ENCODE measurements at places on chromosomes 3 and 15.

- DNase-seq = no peak
Measured at GRCh38 chr15:52180196-52180835, 10.9 kb downstream of the GNB5 start.

- no peak for DNase-seq
Measured at GRCh38 chr3:172627057-172627809, 83.6 kb downstream of the NCEH1 start.

- no peak for DNase-seq
Measured at GRCh38 chr15:75584121-75584520, 5.0 kb upstream of the PTPN9 start.

DNA sequence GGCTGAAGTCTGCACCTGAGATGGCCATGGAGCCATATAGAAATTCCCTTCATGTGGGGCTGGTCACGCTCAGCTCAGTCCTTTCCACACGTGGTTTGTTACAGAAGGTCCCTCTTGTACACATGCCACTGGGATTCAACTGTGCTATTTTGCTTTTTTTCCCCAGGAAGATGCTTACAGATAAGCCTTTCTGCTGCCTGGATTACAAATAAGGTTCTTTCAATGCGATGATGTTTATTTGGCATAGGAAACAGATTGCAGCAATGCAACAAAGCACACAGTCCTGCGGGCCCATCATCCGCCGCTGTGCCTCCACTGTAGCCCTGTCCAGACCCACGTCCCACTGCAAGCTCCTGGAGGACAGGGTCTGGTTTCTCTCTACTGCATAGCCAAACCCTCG is 124.8 kb downstream of the XXYLT1 start:
- no peak for DNase-seq

- DNase-seq = no peak
Measured at GRCh38 chr3:197737749-197738462, 1.2 kb upstream of the RUBCN start.

GRCh38 chr3:156727519-156728205 is 53.3 kb downstream of the TIPARP start:
- DNase-seq = no peak

DNA sequence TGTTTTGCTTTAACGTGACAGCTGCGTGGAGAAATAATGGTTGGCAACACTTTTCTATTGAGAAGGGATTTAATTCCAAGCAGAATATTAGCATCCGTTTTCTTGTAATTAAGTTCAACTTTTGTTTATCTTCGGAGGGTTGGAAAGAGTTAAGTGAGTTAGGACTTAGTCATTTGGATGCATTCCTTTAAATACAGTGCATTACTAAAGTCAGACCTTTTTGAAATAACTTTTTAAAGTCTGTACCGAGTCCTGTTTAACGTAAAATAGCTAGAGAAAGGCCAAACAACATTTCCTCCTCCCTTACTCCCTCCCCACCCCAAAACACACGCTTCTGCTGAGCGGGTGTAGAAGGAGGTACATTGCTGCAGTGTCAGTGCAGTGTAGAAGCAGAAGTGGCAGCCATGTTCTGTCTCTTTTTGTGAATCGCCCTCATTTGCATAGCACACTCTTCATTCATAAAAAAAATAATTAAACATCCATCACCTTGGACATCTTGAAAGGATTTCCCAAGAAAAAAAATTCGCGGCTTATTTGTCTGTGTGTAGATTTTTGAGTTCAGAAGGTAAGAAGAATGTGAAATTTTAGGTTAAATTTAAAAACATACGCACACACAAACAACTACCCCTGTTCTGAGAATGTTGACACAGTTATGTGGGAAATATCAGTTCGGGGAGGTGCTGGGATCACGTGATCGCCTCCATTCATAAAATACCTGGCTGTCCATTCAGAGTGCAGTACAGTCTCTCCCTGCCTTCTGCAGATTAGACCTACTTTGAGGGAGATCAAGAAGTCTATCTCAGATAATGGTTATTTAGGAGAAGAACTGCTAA is 1.6 kb downstream of the SPRED1 start:
- peak; percentile 26 for DNase-seq

DNA sequence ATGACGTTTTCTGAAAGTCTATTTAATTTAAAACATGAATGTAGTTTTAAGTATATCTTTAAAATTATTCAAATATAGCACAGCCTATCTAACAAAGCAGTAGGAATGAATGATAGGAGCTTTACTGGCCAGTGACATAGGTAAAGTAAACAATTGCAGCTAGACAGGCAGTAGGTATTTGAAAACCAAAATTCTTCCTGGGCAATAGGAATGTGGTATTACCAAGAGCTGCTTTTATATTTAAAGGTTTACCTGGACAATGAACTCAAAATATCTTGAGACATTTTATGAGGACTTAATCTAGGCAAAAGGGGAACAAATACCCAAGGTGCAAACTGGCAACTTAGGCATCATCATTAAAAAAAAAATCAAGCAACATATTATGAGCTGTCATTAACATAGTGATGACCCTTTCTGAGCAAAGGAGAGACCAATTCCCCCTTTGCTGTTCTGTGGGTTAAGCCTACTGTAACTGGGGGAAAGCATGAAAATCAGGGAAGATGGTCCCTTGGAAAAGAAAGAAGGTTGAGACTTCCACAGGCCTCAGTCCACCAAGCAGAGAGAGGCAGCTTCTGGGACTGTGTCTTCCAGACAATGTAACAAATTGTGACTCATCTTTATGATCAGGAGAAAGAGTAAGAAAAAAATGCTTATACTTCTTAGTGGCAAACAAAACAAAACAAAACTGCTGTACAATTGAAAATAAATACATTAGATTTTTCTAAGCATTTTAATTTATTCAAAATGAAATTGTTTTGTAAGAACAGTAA is 12.9 kb downstream of the ISL2 start:
- no peak for DNase-seq

DNA sequence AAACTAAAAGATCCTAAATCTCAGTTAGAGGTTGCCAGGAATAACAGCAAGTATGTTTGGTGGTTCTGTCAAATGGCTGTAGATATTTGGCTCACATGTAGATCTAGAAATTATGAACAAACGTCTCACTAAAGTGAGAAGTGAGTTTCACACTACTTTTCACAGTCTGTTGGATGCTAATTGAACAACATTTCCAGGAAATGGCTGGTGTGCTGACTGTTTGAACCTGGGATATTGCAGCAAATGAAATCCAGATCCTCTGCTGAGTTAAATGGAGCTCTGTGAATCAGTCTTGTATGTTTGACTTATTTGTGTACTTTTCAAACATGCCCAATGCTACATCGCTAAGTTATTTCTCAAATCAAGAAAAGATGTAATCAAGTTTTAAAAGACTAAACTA is 21.3 kb upstream of the RSL24D1 start:
- DNase-seq = no peak

GRCh38 chr3:185059766-185060165 is 93.1 kb downstream of the C3orf70 start:
- no peak for DNase-seq

DNA sequence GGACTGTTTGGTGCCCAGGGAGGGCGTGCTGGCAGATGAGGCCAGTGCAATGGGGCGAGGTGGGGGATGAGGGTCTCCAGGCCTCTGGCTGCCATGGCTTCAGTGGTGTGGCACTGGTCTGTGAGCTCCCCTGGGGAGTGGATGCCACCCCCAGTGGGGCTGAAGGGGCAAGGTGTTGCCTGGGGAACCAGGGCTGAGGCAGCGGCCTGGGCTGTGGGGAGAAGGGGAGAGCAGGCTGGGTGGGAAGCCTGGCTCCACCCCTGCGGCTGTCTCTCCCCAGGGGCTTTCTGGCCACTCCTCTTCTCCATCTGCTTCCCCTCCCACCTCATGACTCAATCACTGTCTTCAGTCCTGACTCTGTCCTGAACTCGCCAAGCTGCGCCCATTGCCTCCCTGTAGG is 88.4 kb upstream of the TLE3 start:
- DNase-seq = no peak

- DNase-seq = no peak
Measured at GRCh38 chr3:143332026-143332425, 212.5 kb downstream of the CHST2 start.

- DNase-seq = peak; percentile 15
Measured at GRCh38 chr15:81752546-81752942, 293.3 kb downstream of the MEX3B start.

DNA sequence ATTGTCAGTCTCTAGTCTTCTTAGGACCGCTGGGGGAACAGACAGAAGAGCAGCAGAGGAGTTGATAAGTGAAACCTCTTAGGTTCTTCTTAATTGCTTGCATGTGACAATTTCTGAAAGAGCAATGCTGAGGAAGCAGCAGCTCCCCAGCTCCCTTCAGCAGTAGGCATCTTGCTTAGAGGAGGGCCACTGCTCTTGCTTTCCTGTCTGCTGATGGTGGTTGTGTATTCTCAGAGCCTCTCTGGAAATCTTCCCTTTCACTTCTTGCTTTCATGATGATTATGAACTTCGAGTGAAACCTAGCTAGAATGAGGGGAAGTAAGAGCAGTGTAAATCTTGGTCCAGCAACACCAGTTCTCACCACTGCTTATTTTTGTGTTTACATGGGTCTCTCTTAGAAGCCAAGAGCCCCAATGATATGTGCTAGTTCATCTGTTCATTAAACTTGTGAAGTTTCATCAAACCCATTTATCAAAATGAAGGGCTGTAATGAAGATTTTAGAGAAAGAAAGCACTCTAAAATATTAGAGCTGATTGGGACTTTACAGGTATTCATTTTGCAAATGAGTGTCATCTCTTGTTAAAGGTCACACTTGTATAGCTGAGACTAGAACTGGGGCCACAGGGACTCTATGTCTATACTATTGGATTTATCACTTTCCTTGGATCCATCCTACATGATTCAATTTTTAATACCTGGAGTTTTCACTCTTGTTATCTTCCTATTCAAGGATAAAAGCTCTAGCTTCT is 246.7 kb downstream of the LPP start:
- DNase-seq = no peak

GRCh38 chr15:45376300-45376928 is 1.9 kb downstream of the GATM start:
- DNase-seq = no peak

DNA sequence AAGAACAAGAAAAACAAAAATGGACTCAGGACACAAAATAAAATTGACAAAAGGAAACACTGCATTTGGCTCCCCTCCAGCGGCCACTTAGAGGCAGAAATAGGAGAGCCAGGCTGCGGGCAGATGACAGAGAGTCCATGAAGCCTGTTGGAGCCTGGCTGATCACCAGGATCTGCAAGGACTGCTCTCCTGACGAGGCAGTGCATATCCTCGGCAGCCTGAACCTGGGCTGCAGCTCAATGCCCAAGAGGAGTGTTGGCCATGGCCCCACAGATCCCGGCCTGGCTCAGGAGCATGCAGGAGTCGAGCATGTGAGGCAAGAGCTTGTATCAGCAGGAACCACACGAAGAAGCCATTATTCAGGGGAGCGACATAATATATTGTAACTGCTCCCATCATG is 199.8 kb downstream of the STT3B start:
- DNase-seq = no peak

DNA sequence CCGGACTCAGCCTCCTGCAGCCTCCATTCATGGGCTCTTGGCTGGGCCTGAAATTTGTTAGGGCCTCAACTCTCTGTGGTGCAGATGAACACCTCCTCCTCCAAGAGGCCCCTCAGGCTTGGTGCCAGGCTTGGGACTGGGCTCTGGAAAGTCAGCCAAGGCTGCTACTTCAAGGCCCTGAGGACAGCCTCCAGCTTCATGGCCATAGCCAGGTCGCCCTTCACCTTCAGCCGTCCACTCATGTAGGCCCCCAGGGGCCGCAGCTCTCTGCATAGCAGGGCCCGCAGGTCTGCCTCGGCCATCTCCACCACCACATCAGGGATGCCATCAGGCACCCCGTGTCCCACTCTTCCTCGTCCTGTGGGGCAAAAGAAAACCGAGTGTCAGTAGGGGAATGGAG is 8.3 kb downstream of the STOML1 start:
- no peak for DNase-seq

DNA sequence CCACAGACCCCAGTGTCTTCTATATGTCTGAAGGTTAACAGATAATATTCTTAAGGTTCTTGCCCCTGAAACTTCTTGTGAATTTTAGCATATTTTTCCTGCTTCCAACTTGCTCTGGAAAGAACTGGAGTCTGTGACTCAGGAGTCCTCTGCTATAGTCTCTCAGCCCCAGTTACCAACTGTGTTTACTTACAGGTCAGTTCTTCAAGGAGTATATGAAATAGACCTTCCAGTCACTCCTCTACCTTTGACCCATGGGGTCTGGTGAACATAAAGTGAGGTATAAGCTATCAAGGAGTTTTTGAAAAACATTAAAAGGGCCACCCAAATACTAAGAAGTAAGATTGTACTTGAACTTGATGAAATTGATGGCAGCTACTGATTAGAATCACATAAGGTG is 139.2 kb upstream of the ROPN1 start:
- no peak for DNase-seq

DNA sequence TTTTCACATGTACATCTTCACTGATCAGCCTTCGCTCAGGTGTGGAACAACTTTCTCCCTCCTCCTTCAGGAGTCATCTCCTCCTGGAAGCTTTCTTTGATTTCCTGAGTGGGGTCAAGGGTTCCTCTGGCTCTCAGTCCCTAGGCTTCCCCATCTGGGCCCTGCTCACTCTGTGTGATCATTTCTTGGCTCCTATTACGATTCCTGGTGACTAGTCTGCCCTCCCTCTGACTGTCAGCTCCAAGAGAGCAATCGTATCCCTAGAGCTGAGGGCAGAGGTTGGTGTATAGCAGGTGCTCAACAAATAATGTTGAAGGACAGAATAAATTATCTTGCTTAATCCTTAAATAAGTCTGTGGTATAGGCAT is 15.3 kb upstream of the PRKCD start:
- no peak for DNase-seq

GRCh38 chr15:61715082-61715481 is 345.2 kb downstream of the VPS13C start:
- DNase-seq = no peak

DNA sequence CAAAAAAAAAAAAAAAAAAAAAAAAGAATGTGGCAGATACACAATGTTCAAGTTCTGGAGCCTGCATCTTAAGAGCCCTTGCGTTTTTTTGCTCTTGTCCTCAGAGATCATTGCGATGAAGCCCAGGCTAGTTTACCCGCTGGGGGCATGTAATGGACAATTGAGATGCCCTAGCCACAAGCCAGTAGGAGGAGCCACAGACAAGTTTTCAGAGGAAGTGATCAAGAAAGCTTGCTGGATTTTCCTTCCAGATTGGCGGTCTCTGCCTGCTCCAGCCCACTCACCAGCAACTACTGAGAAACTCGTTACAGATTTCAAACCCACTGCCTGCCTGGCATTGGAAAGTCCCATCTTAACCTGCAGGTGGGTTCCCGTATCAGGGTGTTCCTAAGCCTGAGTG is 192.1 kb upstream of the EOMES start:
- no peak for DNase-seq

DNA sequence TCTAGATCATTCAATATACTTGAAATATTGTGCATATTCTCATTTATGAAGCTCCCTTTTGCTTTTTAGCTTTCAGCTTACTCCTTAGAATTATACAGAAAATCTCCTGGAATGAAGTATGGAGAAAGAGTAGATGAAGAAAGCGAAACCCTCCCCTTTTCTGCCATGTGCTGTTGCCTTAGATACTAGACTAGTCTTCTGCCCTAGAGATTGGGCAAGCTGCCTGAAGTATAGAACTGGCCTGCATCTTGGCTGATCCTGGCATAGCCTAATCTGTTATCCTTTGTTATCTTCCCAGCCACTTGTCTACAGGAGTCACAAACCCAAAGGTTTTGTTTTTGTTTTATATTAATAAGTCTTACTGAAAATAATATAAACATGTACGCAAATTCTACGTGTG is 138.8 kb downstream of the RBPMS2 start:
- no peak for DNase-seq

GRCh38 chr15:68623301-68623892 is 44.6 kb downstream of the CORO2B start:
- no peak for DNase-seq

- no peak for DNase-seq
Measured at GRCh38 chr3:177157492-177157891, 39.8 kb downstream of the TBL1XR1 start.
